ENCODE measurements at places on chromosomes 16 and 17. TPM values are rescaled to one million over a fixed set of nuclear protein-coding genes. Genes with fewer than 3 reads are reported as not detected.

DNA sequence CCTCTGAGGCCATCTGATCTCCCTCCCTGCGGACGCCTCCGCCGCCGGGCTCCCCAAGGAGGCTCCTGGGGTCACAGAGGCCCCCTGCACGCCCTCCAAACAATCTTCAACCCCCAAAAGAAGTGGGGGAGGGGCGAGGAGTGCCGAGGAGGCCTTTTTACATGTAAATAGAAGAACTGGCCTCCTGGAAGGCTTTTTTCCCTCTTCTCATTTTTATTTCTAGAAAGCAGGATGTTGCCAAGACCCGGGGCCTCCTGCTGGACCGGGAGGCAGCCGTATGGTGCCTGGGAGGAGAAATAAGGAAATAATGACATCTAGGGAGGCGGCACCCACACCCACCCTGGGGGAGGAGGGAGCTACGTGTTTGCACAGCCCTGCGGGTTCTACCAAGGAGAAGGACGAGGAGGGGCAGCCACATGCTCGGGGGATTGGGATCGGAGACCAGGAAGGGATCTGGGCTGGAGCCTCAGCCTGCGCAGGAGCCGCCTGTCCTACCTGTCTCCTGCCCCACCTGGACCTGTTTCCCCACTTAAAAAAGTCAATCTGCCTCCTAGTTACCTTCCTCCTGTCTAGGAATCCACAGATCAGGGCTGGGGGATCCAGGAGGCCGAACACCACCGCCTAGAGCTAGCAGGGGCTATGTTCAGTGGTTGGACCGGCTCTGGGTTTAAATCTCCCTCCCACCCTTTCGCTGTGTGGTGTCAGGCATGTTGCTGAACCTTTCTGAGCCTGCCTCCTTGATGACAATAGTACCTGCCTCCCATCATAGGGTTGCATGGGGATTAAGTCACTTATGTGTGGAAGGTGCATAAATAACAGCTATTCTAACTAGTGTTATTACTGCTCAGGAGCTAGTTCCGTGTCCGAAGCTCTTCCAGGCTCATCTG is 175.7 kb upstream of the GSE1 start:
- H3K27ac ChIP-seq: no peak overlapping the region
- peak overlapping the region; percentile 63 for H3K4me3 ChIP-seq
- peak; percentile 41 for DNase-seq

DNA sequence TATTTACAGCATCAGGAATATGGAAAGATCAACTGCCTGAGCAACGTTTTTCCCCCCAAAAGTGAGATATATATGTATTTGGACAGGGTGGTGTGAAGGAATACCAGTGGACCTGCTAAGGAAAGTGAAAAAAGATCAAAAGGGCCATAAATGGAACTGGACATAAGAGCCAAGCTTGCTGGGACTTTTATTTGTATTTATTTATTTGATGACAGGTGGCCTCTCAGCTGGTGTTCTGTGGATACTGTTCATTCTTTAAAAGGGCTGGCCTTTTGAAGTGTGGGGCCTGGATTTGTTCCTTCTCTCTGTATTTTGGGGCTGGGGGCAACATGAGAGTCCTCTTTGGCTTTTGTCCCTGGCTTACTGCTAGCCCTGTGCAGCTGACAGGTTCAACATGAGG is 306.6 kb upstream of the N4BP1 start:
- no peak for DNase-seq
- peaks cover 23% of the 10 kb centered on the region for H3K27me3 ChIP-seq
- H3K27ac ChIP-seq: no peak overlapping the region
- H3K4me3 ChIP-seq: no peak overlapping the region
- H3K36me3 ChIP-seq: no peaks in the 10 kb centered on the region

Gene ABCC12
- 0.07 TPM for total RNA-seq

GRCh38 chr16:63695347-63695746 is 1426.5 kb downstream of the CDH11 start:
- H3K36me3 ChIP-seq: no peaks in the 10 kb centered on the region
- H3K27me3 ChIP-seq: no peaks in the 10 kb centered on the region
- no peak for DNase-seq
- H3K4me1 ChIP-seq: no peaks in the 10 kb centered on the region

GRCh38 chr17:82095777-82096708 is 2.0 kb downstream of the FASN start:
- H3K4me3 ChIP-seq: peak overlapping the region; percentile 88
- peaks cover 12% of the 10 kb centered on the region for H3K4me1 ChIP-seq
- no peak for DNase-seq

DNA sequence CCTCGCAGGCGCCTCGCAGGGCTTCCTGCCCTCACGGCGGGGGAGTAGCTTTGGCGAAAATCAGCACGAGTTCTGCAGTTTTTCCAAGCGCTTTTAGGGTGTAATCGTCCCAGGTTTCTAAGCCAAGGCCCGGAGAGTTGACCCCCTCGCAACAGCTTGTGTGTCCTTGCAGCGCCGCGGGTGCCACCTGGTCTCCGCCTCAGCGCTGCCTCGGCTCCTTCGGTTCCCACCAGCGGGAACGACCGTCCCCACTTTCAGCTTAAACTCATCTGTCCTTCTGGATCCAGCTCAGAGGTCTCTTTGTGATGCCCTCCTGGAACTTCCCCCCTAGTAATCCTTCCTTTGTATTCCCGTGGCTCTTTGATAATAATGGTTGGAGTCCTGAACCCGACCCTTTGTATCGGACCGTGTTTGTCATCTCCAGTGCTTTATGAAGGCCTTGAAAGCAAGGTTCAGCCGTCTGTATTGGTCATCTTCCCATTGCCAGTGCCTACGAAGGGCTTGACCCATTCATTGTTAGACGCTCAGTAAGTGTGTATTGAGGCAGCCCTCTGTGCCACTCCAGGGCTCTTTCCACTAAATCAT is 858 bp upstream of the SMARCE1 start:
- peak overlapping the region; percentile 91 for H3K4me3 ChIP-seq
- H3K27ac ChIP-seq: peak overlapping the region; percentile 99
- H3K4me1 ChIP-seq: peaks cover 40% of the 10 kb centered on the region
- H3K27me3 ChIP-seq: no peaks in the 10 kb centered on the region
- DNase-seq: peak; percentile 10
- peaks cover 5% of the 10 kb centered on the region for H3K36me3 ChIP-seq

- H3K4me1 ChIP-seq: peaks cover 10% of the 10 kb centered on the region
- peaks cover 25% of the 10 kb centered on the region for H3K27me3 ChIP-seq
- no peak overlapping the region for H3K27ac ChIP-seq
- no peaks in the 10 kb centered on the region for H3K36me3 ChIP-seq
- no peak for DNase-seq
Observed at GRCh38 chr17:74542727-74543383, 3.1 kb downstream of the CD300C start.

DNA sequence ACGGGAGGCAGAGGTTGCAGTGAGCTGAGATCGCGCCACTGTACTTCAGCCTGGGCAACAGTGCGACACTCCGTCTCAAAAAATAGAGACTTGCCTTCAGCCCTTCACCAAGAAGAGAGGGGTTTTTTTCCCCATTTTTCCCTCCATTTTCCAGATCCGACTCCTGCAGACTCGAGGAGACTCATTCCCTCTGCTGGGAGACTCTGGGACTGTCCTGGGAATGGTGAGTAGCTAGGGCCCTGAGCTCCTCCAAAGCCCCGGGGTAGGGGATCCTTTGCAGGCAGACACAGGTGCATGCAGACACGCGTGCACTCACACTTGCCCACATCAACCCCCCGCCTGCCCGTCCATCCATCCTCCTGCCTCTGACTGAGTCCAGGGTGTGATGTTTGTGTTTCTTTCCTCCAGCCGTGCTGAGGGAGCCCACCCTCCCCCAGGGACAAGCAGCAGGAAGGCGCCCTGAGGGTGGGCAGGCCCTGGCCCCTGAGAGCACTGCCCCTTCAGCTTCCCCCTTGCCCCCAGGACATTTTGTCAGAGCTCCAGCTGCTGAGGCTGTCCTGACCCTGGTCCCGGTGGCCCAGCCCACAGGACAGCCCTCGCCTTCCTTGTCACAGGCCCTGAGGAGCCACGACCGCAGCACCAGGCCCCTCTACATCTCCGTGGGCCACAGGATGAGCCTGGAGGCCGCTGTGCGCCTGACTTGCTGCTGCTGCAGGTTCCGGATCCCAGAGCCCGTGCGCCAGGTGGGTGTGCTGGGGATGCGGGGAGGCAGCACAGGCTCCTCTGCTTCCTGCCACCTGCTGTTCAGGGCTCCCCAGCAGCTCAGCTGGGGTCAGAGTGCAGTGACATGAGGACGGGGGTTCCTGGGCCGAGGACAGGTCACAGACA is 10.2 kb downstream of the ENDOV start:
- H3K36me3 ChIP-seq: no peaks in the 10 kb centered on the region
- H3K4me3 ChIP-seq: no peak overlapping the region
- H3K27ac ChIP-seq: no peak overlapping the region
- H3K4me1 ChIP-seq: no peaks in the 10 kb centered on the region
- no peaks in the 10 kb centered on the region for H3K27me3 ChIP-seq
